ENCODE measurements at places on chromosomes 4 and X.

DNA sequence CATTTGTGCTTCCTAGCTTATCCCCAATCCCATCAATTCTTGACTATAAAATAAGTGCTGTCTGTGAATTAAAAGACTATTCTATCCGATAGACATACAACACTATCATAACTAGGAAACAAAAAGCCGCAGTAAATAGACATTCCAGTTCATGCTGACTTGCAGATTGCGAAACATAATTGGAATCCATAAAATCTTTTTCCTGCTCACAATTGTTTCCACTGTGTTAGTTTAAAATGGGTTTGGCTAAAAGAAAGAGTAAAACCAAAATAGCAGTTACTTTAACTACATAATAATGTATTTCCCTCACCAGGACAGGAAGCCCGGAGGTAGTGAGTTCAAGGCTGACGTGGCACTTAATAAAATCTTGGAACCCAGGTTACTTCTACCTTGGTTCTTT is 17.2 kb downstream of the SMIM31 start:
- no peak for DNase-seq

GRCh38 chr4:187103351-187103750 is 379.7 kb upstream of the FAT1 start:
- DNase-seq = no peak

DNA sequence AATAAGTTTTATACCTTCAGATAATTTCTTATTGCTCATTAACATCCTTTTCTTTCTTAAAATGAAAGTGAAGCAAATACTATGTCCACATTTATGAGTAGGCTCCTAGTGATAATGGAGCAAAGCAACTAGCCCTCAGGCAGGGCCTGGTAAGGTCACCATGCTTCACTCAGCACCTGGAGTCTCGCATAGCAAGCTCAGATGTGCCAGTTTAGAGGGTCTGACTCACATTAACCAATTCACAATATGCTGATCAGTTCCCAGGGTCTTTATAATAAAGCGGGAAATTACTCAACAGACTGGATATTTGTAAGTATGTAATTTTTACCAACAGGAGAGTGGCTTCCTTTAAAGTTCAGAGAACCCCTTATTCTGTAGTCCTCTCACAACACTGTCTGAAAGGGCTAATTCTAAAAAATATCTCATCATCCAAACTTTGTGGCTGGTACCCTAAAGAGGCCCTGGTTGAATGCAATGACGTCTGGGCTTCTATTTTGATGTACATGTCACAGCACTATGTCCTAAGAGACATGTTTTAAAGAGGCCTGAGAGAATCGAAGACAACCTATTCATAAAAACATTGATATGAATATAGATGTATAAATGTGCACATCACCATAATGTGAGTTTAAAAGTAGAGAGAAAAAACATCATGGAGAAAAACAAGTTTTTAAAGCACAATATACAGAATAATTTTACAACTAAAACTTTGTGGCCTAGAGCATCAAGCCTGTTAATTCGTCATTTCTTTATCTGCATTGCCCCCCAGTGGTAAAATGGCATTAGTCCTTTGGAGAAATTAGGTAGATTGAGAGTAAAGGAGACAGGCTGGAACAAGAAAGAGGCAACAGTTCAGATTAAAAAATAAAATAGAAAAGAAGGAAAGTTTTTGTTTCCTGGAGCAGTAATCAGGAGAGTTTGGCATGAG is 44.3 kb downstream of the IL21 start:
- DNase-seq = peak; percentile 33

DNA sequence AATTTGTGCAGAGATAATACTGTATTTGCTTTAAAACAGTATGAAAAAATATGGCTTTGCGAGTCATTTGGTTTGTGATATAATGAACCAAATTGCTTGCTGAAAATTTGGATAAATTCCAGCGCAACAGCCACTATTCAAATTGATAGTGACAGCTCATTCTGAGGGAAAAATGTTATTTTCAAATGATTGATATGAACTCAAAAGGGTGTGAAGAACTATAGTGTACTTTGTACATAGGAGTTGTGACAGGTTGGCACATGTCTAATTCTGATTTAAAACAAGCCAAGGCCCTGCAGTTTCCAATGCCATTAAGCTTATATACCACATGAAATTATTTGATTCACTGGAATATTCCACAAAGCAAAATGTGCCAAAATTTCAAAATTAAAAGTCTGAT is 1628.9 kb upstream of the AGA start:
- no peak for DNase-seq

DNA sequence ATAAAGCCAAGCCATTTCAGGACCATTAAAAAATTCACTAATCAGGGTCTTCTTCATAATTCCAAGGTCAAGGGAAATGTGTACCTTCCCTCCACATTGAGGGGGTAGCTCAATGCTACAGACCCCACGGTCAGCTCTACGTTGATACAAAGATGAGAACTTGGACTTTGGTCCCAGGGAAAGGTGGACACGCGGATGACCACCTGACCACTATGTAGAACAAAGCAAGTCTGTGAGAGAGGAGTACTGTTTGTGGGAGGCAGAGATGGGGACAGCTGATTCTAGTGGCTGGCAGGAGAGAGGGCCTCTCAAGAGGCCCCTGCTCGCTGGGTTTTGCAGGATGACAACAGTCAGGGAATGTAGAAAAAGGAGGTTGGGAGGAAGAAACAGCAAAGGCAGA is 58.0 kb downstream of the SLC2A9 start:
- no peak for DNase-seq

GRCh38 chr4:8841678-8842268 is 29.9 kb downstream of the HMX1 start:
- no peak for DNase-seq

GRCh38 chr4:77804471-77804870 is 14.7 kb downstream of the CNOT6L start:
- DNase-seq = no peak

DNA sequence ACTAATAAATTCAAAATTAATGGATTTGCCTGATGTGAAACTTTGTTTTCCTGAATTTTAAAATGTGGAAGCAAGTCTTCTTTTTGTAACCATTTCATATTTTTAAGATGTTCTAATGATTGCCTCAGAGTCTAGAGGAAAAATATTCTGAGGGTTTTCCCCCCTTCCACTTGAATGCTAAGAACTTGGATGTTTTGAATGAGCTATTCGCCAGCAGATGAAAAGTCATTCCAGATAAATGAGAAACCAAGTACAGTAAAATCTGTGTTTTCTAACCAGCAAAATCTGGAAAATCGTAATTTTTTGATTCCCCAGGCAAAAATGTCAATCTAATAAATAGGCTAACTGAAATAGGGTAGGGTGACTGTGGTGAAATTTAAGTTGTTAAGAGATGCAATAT is 45.6 kb downstream of the SLIT2 start:
- no peak for DNase-seq

DNA sequence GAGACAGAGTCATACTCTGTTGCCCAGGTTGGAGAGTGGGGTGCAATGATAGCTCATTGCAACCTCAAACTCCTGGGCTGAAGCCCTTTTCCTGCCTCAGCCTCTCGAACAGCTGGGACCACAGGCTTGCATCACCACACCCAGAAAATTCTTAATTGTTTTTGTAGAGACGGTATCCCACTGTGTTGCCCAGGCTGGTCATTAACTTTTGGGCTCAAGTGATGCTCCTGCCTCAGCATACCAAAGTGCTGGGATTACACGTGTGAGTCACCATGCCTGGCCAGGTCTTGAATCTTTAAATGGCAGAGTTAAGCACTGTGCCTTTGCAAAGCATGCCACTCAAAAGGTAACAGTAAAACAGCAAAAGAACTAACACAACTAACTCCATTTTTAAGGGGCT is 28.6 kb upstream of the BBS12 start:
- DNase-seq = peak; percentile 60

- peak; percentile 67 for DNase-seq
Observed at GRCh38 chr4:186104114-186104889, at the start of gene FAM149A. FAM149A (plus strand) TSS chr4:186104704.

- DNase-seq = no peak
Observed at GRCh38 chr4:6495736-6496135, 23.3 kb upstream of the PPP2R2C start.

- DNase-seq = peak; percentile 9
Observed at GRCh38 chr4:27112587-27112986, 251.9 kb downstream of the STIM2 start.

- DNase-seq = no peak
Observed at GRCh38 chr4:76670631-76671030, 227.3 kb downstream of the SOWAHB start.

DNA sequence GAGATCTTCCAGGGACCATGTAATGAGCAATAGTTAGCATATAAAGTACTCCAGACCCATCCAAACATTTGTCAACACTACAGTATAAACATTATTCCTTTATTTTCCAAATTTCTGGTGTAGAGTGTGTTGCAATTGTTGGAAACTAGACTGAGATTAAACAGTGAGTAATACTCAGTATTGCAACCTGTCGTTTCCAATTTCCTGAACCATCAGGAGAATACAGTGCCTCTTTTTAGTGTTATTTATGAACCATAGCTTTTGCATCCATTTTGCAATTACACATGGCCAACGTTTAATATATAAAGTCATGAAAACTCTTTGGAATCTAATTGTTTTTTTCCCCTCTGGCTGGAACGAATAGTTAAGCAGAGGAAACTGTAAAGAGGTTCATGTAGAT is 58.3 kb upstream of the DHRSX start:
- DNase-seq = no peak

GRCh38 chr4:26741491-26741871 is 119.2 kb upstream of the STIM2 start:
- DNase-seq = no peak

DNA sequence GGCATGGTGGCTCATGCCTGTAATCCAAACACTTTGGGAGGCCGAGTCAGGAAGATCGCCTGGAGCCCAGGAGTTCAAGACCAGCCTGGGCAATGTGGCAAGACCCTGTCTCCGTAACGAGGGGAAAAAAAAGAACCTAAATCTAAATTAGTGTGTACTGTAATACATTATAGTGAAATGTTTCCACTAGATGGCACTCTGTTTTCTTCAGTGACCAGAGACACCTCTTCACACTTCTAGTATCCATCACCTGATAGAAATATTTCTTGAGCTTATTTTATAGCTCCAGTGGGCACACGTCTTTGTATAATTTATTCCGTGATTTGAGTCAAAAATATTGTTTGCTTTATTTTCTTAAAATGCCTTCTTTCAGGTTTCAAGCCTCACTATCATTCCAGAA is 600.9 kb upstream of the DIPK2B start:
- DNase-seq = no peak

DNA sequence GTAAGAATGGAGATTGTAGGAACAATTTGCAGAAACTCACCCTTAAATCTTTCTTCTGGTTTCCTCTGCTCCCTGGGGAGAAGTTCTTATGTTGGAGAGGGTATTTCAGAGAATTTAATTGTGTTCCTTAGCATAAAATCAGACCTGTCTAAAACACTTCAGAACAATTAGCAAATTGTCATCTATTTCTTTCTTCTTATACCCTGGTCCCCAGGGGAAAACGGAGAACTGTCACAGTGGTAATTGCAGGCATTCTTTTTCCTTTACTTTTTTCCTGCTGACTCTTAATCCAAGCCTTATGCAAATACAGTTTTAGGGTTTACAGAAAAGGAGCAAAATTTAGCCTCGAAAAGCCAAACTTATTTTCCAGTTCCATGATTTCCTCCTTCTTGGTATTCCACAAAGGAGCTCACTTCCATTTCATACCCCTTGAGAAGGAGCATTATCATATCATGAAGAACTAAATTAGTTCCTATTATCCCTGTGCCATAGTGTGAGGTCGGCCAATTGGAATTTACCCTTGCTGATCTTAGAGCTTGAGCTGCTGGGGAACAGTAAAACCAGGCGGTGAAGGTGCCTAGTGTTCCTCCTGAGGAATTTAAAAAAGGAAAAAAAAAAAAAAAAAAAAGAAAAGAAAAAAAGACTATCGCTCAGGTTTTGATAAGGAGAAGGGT is 173.8 kb downstream of the IL15 start:
- DNase-seq = peak; percentile 53

- no peak for DNase-seq
Observed at GRCh38 chrX:7143941-7144525, 3.5 kb upstream of the STS start.

DNA sequence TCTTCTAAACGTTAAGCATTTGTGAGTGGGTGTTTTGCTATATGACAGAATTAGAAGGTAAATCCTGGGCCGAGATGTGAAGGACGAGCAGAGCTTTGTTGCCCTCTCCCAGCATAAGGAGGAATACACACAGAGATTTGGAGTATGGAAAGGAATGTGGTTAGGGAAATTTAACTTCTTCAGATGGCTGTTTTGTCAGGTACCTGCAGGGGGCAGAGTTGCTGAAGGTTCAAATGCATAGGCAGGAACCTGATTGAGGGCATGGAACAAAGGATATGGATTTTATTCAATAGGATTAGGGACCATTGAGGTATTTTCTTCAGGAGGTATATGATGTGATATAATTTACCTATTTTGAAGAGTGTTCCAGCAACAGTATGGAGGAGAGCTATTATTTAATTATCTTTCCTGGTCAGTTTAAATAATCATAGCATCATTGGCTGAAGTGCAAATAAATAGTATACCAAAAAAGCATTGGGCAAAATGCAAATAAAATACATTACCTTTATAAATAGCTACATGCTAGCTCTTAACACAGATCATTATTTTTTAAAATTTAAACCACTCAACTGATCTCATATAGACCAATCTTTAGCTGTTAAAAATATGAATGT is 143.6 kb downstream of the SLIT2 start:
- DNase-seq = peak; percentile 75

- DNase-seq = peak; percentile 19
Observed at GRCh38 chr4:5261866-5262265, 210.6 kb downstream of the STK32B start.

DNA sequence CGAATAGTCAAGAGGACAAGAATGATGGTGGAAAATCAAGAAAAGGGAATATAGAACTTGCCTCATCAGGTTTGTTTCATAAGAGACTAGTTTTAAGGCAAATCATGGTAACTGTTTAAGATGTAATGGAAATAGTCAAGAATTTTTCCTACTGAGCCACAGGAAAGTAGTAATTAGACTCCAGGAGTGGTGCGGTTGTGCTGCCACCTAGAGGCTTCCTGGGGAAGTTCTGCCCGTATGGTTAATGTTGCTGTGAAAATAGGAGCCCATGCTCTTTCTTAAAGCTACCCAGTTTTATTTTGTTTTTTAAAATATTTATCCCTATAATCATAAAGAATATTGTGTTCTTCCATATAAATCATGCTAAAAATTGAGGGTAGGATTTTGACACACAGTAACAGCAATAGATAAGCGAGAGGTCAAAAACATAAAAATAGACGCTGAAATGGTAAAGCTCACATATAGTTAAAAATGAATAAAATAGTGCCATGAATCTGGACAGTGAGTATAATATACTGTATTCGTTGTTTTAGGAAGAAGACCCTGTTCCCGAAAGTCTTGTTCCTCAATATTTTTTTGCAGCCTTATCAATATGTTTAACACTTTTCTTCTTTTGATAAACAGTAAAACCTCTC is 87.0 kb downstream of the PHOX2B start:
- peak; percentile 59 for DNase-seq

GRCh38 chr4:55359397-55359916 is 13.4 kb downstream of the SRD5A3 start:
- no peak for DNase-seq

- peak; percentile 60 for DNase-seq
Observed at GRCh38 chr4:74969507-74970474, 36.9 kb downstream of the PARM1 start.

GRCh38 chrX:154486052-154486395 is 391 bp downstream of the UBL4A start:
- DNase-seq = peak; percentile 57

All from islet precursor cell (in vitro differentiated cells).